Lower lobe of right lung (tissue), 2 donors: ENCODE measurements at places on chromosomes 6 and 20. TPM values are rescaled to one million over a fixed set of nuclear protein-coding genes. Genes with fewer than 3 reads are reported as not detected.
A peak's percentile ranks its signal among the peaks of the same experiment; 100 is the strongest.

SMIM29 gene
- 29.8 TPM for total RNA-seq

GRCh38 chr20:33570743-33571142 is 80.8 kb downstream of the CBFA2T2 start:
- peaks cover 18% of the 10 kb centered on the region for H3K4me1 ChIP-seq
- H3K27me3 ChIP-seq: no peaks in the 10 kb centered on the region

- H3K27ac ChIP-seq: peak within 1 kb of the TSS; percentile 76
- H3K4me3 ChIP-seq: peak within 1 kb of the TSS; percentile 74
- H3K27me3 ChIP-seq: peaks cover 88% of the 10 kb centered on the region
- H3K4me1 ChIP-seq: peaks cover 38% of the 10 kb centered on the region
Observed at GRCh38 chr6:125749173-125749864, at the start of gene HEY2. HEY2 (plus strand) TSS chr6:125749632; CDS start chr6:125749777, 145 bp downstream.

DNA sequence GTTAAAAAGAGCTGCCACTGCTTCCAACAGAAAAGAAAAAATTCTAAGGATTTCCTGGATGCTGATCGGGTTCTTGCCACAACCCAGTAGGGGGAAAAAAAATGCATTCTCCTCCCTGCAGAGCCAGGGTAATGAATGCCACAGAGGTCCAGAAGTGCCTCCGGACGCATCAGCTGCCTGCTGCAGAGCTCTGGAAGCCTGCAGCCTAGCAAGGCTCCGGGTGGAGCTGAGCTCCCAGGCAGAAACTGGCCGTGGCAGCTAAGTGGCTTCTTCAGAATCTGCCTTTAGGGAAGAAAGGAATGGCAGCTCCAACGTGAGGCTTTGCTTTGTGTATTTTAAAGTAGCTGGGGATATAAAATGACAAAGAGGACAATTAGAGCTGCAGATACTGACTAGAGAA is 155.0 kb downstream of the CFAP61 start:
- H3K4me1 ChIP-seq: no peaks in the 10 kb centered on the region
- H3K36me3 ChIP-seq: no peaks in the 10 kb centered on the region
- H3K27ac ChIP-seq: no peak overlapping the region
- no peak for DNase-seq

GRCh38 chr6:122799140-122799745 is 10.2 kb downstream of the SMPDL3A start:
- no peak for DNase-seq
- no peak overlapping the region for H3K27ac ChIP-seq
- no peaks in the 10 kb centered on the region for H3K4me1 ChIP-seq
- H3K27me3 ChIP-seq: no peaks in the 10 kb centered on the region
